T-helper 17 cell (primary cell): ENCODE measurements at places on chromosomes 3 and 15.

DNA sequence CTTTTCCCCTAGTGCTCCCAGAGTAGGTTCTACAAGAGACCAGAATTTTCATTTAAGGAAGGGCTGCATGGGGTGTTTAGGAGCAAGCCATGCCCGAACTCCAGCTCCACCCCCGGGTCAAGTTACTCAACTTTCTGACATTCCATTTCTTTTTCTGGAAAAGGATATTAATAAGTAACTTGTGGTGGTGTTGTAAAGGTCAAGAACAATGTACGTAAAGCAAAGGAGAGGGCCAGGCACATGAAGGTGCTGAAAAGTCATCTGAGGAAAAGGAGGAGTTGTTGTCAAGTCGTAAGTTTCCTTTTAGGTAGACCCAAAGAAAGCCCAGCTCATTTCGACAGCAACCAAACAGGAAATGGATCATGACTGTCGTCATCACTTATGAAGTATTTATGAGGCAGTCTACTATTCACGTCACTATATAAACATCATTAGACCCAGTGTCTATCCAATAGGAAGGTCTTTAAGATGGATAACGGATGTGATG is 319.6 kb upstream of the IL12A start:
- DNase-seq: no peak

- no peak for DNase-seq
These were observed 15.1 kb downstream of the VEPH1 start for GRCh38 chr3:157488144-157488543.

GRCh38 chr3:125123451-125124305 is 67.9 kb upstream of the HEG1 start:
- DNase-seq: no peak

DNA sequence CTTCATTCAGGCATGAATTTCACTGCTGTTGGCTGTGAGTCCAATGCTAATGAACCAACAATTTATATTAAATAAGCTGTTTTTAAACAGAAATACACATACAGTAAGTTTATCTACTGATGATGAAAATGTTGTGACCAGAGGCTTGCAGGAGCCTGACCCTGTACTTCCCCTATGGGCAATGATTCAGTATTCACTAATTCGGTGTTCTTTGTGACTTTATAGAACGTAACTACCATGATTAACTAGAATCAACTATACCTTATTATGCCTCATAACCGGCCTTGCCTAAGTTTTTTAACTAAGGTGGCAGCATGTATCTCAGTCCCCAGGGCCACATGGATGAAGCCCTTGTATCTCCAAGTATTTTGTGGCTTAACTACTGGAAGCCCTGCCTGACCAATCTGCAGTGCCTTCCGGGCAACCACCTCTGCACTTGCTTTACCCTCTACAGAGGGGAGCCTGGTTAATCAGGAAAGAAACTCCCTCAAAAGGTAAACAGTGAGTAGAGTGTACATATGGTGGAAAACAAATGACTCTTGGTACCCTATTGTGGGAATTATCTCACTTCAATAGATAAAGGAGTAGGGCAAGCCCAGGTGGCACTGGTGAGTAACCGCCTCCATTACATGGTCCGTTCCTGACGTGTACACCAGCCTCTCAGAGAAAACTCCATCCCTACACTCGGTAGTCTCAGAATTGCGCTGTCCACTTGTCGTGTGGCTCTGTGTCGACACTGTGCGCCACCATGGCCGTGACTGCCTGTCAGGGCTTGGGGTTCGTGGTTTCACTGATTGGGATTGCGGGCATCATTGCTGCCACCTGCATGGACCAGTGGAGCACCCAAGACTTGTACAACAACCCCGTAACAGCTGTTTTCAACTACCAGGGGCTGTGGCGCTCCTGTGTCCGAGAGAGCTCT is 11.6 kb upstream of the CLDN18 start:
- no peak for DNase-seq

- no peak for DNase-seq
These were observed 74.9 kb downstream of the PIK3R4 start for GRCh38 chr3:130671545-130672312.

- no peak for DNase-seq
These were observed 60.2 kb downstream of the PIAS1 start for GRCh38 chr15:68114356-68114755.

DNA sequence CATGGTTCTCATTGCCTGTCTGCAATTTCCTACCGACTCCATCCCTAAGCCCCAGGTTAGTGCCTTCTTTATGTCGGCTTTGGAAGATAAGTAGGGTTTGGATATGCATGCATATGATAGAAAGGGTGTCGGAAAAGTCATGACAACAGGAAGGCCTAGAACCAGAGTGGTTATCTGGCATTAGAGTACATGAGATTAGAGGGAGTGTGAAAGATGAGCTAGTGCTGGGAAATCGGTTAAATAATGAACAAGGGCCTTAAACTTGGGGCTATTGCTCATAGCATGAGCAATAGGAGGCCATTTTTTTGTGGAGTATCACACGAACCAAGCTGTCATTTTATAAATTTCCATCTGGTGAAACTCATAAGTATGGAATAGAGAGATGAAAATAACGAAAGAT is 54.0 kb upstream of the LPP start:
- no peak for DNase-seq

DNA sequence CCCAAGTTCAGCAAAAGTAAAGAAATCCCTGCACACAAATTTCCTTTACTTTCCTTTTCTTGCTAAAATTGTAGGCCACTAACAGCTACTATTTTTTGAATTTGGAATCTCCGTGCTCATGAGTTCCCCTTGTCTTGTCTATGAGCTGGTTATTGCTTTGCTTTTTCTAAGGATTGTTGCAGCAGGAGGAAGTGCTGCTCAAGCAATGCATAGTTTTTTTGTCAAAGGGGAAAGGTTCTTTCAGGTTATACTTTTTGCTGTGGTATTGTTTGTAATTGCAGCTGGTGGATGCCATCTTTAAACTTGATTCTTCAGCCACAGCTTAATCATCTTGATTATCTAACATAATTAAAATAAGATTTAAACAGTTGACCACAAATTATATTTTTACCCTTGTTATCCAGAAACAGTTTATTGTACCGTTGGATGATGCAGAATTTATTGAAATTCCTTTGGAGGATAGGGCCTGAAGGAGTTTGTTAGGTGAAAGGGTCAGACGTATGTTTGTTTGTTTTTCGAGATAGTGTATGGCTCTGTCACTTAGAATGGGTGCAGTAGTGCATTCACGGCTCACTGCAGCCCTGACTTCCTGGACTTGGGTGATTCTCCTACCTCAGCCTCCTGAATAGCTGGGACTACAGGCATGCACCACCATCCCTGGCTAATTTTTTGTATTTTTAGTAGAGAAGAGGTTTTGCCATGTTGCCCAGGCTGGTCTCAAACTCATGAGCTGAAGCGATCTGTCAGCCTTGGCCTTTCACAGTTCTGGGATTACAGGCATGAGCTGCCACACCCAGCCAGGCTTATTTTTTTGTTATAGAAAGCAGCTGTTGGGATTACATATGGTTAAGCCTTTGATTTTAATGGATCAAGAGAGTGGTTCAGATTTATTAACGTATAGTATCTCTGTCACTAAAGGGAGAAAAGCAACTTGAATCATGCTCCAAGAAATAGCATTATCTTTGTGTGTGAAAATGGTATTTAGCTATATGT is 11.7 kb downstream of the MGA start:
- DNase-seq: no peak

DNA sequence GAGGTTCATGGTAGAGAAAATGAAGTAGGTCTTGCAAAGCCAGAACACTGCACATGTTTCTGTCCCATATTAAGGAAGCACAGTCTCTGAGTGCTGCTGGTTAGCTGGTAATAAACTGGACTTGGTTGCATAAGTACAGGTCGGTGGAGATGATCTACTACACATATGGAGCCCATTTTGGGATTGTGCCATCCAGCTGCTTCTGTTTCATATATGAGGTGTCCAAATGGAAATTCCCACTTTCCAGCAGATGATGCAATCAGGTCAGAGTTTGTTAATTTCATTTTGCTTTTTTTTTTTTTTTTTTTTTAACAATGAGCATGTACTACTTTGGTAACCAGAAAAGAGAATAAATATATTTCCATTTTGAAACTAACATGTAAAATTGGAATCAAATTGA is 122.6 kb downstream of the SATB1 start:
- DNase-seq: no peak

GRCh38 chr15:58021332-58022230 is 43.9 kb downstream of the ALDH1A2 start:
- no peak for DNase-seq

GRCh38 chr3:161035711-161036110 is 69.4 kb downstream of the B3GALNT1 start:
- DNase-seq: no peak

GRCh38 chr15:40549894-40550293 is 14.9 kb downstream of the CCDC32 start:
- no peak for DNase-seq

DNA sequence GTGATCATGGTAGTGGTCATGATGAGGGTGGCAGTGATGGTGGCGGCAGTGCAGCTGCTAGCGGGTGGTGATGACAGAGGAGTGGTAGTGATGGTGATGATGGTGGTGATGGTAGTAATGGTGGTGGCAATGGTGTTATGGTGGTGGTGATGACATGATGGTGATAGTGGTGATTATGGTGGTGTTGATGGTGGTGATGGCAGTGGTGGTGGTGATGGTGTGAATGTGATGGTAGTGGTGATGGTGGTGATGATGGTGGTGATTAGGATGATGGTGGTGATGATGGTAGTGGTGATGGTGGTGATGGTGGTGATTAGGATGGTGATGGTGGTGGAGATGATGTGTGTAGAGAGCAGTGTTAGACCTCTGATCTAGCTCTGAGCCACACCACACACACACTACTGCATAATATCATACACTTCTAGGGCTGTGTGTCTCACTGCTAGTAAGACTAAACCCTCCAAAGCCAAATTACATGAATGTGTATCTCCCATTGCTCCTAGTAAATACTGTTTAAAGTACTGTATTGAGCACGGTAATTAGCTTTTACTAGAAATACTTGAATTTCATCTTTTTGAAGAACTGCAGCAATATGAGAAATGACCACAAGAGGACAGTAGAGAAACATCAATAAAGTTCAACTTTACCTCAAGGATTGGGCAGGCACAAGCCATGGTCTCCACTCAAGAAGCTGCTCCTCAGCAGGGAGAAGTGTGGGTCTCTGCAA is 28.8 kb downstream of the TMED3 start:
- no peak for DNase-seq

- DNase-seq: no peak
These were observed 15.9 kb upstream of the ALDH1A2 start for GRCh38 chr15:58081456-58081855.

- DNase-seq: no peak
These were observed at the start of gene COL7A1 for GRCh38 chr3:48595075-48595525. Gene COL7A1, minus strand, starts transcription at chr3:48595329. Its CDS starts 170 bp downstream, at chr3:48595159.

DNA sequence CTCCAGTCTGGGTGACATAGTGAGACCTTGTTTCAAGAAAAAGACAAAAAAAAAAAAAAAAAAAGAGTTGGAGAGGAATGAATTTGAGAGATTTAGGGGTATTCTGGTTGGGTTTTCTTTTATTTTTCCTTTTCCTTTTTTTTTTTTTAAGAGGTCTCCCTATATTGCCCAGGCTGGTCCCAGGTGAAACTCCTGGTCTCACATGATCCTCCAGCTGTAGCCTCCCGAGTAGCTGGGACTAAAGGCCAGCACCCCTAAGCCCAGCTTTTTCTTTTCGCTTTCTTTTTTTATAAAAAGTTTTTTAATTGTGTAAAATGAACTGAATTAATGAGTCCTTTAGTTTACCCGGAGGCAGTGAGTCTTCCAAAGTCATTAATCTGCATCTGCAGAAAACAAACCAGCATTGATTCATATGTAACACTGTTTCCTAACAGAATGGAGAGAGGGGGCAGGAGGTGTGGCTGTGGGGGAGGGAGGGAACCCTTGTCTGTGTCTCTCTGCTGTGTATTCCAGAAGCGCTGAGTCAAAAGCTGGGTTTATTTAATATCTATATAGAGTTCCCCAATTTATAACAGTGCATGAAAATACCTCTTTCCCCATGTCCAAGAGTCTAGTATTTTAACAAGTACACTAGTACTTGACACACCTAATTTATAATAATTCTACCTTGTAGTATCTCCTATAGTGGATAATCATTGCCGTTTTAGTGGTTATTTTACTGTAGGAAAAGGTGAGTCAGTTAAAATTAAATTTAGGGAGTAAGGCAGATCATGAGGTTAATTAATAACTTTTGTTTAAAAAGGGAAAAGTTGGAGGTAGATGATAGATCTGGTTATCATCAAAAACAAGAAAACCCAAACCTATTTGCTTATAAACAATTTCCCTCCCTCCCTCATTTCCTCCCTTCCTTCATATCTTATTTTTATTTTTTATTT is 2.6 kb upstream of the DPPA4 start:
- no peak for DNase-seq

- no peak for DNase-seq
These were observed 534.7 kb upstream of the CBLB start for GRCh38 chr3:106403371-106404145.

GRCh38 chr15:79372428-79372827 is 59.7 kb upstream of the MINAR1 start:
- DNase-seq: no peak

DNA sequence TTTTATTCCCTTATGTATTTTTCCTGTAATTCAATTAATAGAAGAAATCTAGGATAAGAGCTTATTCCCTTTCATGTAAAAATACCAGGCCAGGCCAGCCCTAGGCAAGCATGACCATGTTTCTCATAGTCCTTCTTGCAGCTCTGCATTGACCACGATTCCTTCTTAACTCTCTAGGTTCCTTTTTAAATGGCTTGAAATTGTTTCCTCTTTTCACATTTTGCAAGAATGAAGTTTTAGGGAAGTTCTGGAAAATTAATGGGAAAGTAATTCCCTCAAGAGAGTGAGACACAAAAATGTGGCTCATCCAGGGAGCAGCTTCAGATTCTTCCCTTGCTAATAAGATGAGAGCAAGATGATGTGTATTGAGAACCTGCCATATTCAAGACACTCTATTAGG is 116.5 kb upstream of the FGF7 start:
- no peak for DNase-seq

DNA sequence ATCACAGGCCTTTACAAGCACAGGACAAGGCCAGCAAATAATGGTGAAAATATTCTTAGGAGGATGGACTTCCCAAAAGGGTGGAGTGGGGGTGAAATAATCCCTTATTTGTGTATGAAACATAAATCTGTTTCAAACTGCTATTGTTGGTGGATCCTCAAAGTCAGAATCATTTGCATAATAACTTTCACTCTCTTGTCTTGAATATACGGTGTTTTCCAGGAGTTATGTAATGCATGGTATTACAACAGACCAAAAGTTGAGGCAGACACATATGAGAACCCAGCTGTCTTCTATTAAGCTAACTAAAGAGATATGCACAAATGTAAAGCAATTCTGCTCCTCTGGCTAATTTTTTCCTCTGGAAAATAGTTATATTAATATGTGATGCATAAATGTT is 57.7 kb downstream of the PRTG start:
- DNase-seq: no peak
